ENCODE measurements at places on chromosomes 5 and 9.

DNA sequence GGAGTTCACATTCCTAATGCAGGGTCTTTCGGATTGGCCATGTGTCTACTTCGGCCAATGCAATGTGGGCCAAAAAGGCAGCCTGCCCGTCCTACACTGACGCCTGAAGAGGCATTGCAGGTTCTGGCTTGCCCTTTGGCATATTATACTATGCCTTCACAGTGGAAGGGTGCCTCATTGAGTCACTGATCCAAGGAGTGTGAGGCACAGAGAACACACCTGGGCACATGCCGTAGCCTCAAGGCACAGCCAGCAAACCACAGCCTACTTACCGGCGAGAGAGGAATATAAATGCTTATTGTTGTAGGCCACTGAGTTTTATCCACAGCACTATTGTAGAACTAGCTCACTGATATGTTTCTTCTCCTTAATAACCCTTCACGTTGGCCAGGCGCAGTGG lies 409.6 kb downstream of the GADD45G start:
- DNase-seq = no peak

DNA sequence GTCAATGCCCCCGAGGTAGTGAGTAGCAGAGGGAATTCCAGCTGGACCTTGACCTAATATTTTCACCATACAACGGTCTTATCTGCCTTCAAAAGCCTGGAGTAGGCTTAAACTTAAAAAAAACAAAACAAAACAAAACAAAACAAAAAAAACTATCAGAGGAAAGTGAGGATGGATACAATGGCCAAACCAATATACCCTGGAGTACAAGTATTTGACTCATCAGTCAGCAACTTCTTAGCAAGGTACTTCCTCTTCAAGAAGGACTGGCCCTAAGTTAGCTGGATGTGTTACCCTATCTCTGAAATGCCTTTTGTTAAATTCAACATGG lies 160.6 kb upstream of the GNA14 start:
- no peak for DNase-seq

- DNase-seq = no peak
These were observed 77.8 kb downstream of the SECISBP2 start for GRCh38 chr9:89395931-89396710.

DNA sequence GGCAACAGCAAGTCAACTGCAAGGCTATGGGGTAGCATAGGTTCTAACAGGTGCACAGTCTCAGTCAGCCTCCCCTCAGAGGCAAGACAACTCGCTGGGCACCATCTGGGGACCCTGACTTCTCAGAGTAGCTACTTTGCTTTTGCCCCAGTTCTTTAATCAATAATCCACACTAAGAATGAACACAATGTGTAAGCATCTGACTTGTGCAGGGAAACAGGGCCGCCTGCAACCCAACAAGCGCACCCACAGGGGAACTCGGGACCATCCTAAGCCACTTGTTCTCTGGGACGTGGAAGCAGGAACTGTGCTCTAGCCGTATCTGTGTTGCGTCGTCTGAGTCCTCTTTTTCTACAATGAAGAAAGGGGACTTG lies 1.9 kb downstream of the MOB3B start:
- no peak for DNase-seq

DNA sequence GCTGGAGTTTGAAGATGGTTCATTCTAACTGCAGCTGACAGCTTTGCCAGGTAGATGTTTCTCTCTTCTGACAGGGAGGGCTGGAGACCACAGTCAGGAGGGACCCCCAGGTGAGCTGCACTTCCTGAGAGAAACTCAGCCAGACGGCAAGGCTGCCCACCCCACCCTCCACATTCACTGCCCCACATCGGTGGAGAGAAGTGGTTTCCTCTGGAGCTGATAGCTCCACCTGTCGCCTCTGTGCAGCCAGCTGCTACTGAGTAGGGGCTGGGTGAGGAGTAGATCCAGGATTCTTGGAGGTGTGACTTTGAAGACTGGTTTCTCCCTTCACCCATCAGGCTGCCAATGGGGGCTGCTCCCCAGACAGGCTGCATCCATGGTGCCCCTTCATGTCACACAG lies 175.0 kb downstream of the CARTPT start:
- no peak for DNase-seq

- DNase-seq = no peak
These were observed 1380.1 kb upstream of the NUDT12 start for GRCh38 chr5:104942735-104943134.

- no peak for DNase-seq
These were observed 56.9 kb downstream of the AHRR start for GRCh38 chr5:378301-378891.

DNA sequence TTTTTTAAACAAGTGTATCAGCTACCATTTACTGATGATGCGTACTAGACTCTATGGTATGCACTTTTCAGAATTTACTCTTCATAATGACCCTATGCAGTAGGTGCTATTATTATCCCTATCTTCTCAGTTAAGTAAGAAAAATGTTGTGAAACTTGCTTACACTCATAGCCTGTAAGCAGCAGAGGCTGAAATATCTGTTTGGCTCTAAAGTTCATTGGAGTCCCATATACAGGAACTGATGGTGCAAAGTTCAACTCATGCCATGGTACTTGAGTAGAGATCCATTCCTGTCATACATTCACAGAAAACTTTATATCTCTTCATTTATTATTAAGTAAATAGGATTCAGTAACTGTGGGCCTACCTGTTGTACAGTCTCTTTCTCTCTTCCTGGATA lies 41.4 kb upstream of the CCDC112 start:
- DNase-seq = no peak

DNA sequence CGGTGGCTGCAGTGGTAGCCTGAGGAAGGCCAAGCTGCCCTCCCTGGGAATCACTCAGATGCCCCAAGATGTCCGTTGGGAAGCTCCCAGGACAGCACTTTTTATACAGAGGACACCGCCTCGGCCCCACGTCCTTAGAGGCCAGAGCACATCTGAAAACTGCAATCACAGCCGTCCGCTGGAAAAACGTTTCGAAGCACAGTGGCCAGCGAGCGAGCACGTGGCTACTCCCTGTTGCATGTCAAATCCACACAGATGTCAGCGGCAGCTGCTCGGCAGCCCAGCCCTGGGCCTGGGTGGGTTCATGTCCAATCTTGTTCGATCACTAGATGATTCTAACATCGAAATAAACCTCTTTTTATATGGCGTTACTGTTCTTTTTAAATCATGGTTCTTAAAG lies 8.9 kb downstream of the PPP1R26 start:
- no peak for DNase-seq

DNA sequence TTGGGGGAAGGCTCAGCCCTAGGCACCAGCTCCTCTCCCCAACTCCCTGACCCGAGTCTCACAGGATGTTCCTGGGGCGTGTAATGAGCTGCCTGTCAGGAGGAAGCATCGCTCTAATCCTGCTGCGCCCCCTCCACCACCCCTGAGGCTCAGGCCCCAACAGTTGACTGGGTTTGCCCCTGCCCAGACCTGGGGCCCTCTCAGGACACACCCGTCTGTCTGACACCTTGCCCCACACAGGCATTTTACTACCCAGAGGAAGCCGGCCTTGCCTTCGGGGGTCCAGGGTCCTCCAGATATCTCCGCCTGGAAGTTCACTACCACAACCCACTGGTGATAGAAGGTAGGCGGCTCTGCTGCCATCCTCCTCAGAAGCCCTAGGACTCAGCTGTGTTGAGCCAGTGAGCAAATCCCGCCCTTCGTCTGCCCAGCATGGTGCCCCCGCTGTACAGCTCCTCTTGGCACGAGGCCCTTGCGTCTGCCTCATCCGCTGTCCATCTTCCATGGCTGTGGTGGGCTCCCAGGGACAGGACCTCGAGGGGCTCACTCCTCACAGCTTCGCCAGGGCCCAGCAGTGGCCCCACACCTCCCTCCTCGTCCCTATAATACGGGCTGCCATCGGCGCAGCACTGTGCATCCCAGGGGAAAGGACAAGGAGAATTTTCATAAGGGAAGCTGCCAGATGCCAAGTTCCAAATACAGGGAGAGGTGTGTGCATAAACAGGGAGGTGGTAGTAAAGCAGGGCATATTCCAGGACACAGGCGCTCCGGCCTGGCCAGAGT lies 8.0 kb downstream of the DBH start:
- no peak for DNase-seq

DNA sequence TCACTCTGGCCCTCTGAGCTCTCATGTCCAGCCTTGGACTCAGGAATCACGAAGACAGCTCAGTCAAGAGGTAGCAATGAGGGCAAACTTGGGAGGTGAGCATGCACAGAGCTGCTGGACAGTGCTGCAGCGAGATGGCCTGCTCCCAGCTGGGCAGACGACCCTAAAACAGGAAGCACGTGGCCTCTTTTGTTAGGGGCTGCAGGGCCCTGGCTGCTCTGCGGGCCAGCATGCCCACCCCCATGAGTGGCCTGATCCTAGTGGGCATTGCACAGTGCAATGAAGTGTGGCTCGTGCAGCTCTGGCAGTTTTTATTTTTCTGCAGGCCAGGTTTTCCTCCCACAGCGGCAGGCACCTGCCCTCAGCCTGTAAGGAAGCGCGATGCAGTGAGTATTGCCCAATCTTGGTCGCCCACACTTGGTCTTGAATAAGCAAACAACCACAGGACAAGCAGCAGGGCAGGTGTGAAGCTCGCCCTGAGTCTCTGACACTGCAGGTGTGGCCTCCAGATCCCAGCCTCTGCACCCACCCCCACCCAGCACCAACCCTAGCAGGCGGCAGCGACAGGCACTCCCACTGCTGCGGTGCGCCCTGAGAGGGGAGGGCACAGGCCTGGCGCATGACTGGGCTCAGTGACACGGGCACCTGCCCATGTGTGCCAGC lies 60.8 kb downstream of the SEMA4D start:
- DNase-seq = no peak

GRCh38 chr9:18805386-18805785 lies 227.6 kb downstream of the SAXO1 start:
- DNase-seq = no peak

GRCh38 chr5:38112938-38113337 lies 145.4 kb upstream of the EGFLAM start:
- DNase-seq = no peak

- DNase-seq = no peak
These were observed 182.0 kb downstream of the GIN1 start for GRCh38 chr5:102937894-102938293.

DNA sequence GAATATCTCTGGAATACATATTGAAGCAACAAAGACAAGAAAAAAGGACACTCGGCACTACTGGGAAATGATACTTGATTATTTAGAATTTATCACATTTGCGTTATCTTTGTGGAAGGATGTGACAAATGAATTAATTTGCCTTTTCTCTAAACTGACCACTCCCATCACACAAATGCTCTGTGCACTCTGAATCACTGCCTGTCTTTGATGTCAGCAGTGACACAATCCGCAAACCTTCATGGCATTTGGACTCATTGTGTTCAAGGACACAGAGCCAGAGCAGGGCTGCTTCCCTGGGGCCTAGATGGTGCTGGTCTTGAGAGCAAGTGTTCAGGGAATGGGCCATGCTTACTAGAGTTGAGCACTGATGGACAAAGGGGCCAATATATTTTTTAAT lies 4.9 kb upstream of the KIF4B start:
- DNase-seq = no peak

DNA sequence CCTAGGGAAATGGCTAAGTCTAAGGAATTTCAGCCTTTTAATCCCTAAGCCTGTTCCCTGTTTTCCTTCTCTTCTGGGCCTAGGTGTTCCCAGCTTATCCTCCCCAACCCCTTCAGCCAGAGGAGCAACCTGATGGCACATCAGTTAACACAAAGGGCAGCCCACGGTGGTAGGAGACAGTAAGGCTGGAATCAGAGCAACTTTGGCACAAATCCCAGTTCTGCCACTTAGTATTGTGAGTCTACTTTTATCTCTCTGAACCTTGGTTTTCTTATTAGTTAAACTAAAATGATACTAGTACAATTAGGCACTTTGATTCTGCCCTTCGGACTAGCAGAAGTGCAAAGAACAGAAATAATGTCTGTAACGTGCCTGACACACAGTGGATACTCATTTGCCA lies 246.8 kb downstream of the SAXO1 start:
- DNase-seq = no peak

- no peak for DNase-seq
These were observed 74.3 kb downstream of the NLN start for GRCh38 chr5:65796269-65796668.

GRCh38 chr9:97357056-97357455 lies 49.6 kb downstream of the CCDC180 start:
- no peak for DNase-seq

DNA sequence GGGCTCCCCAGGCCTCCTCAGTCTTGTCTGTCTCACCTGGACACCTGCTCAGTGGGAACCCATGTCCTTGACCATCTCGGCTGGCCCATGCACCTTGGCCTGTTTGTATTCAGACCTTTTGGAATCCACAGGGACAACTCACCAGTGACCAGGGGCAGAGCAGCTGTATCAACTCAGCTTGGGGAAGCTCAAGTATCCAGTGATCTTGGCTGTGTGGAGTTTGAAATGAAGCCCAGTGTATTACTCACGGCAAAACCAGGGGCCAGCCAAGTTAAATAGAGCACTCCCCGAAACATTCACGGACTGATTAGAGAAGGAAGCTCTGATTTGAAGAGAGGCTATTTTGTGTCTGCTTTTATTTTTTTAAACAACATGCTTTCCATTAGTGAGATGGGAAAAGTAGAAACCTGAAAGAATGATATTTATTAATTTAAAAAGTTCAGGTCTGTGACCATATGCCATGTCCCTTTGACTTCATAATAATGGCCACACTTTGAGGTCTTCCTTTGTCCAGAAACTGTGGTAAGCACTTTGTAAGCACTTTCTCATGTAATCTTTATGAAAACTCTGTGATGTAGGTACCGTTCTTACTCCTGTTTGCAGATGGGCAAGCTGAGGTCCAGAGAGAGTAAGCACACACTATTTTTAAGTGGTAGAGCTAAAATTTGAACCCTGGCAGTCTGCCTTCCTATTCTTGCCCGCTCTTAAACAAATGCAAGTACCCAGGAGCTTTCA lies 656.5 kb downstream of the BNC2 start:
- DNase-seq = no peak

GRCh38 chr5:38463634-38464521 lies 92.6 kb downstream of the LIFR start:
- DNase-seq = no peak

- DNase-seq = no peak
These were observed 6.3 kb downstream of the PDCD1LG2 start for GRCh38 chr9:5516453-5517220.

DNA sequence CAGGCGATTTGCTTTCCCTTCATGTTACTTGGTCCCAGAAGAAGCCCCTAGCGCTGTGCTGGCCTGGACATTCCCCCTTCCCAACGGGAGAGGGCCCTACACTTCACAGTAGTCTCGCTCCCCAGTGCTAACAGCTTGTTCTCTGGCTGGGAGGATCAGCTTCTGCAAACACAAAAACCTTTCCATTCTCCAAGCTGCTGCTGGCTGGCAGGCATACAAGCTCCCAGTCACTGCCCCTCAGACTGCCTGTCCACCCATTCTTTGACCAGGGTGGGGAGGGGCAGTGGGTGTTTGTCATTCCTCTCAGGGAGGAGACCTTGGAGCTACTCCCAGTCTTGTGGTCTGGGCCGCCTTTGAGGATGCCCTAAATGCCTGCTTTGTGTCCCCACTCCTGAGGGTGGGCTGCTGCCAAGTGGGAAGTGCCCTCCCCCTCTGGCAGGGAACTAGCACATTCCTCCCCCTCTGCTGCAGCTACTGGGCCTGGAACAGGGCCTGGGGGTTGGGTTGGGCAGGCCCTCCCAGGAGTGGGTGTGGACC lies 20.8 kb downstream of the ENHO start:
- DNase-seq = no peak

- no peak for DNase-seq
These were observed 66.4 kb downstream of the EBF1 start for GRCh38 chr5:159033351-159033657.

GRCh38 chr9:111621895-111622480 lies 9.1 kb upstream of the DNAJC25 start:
- DNase-seq = no peak

GRCh38 chr9:87567983-87568382 lies 70.3 kb downstream of the DAPK1 start:
- DNase-seq = no peak

- DNase-seq = no peak
These were observed 306.6 kb downstream of the ADGRV1 start for GRCh38 chr5:90865180-90865579.

All from stimulated activated CD8-positive, alpha-beta memory T cell treated with anti-CD3 and anti-CD28 coated beads, Interleukin-4, amount 100 ng/mL, for 1 hour (primary cell).